ENCODE measurements at places on chromosomes 3 and 15. TPM values are rescaled to one million over a fixed set of nuclear protein-coding genes. Genes with fewer than 3 reads are reported as not detected.
A peak's percentile ranks its signal among the peaks of the same experiment; 100 is the strongest.

GRCh38 chr3:16467393-16467792 is 46.1 kb downstream of the RFTN1 start:
- DNase-seq: no peak

GRCh38 chr3:154844863-154845262 is 235.3 kb upstream of the MME start:
- DNase-seq: no peak

DNA sequence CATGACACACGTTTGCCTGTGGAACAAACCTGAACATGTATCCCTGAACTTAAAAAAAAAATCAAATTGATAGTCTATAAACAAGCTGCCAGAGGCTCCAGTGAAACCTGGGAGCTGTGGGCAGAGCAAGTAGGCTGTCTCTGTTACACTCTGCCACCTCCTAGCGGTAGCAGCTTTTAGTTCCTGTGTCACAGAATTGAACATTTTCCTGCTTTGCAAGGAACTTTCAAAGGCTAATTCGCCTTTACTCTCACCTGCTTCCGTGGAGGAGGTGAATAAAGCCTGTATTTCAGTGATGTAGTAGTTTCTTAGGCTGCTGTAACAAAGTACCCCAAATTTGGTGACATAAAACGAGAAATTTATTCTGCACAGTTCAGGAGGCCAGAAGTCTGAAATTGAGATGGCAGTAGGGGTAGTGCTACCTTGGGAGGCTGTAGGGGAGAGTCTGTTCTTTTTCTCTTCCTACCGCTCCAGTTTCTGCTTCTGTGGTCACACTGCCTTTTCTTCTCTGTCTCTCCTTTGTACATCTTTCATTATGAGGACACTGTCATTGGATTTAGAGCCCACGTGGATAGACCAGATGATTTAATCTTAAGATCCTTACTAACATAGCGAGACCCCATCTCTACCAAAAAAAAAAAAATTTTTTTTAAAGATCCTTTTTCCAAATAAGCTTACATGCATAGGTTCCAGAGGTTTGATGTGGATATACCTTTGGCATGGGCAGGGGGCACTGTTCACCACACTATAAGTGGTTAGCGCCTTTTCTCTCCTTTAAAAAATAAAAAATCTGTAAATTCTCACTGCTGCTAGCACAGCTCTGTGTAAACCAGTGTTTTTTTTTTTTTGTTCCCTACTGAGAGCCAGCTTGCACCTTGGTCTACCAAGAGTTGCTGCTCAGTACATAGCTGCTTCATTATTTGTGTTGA is 25.3 kb downstream of the FBXO22 start:
- no peak for DNase-seq

DNA sequence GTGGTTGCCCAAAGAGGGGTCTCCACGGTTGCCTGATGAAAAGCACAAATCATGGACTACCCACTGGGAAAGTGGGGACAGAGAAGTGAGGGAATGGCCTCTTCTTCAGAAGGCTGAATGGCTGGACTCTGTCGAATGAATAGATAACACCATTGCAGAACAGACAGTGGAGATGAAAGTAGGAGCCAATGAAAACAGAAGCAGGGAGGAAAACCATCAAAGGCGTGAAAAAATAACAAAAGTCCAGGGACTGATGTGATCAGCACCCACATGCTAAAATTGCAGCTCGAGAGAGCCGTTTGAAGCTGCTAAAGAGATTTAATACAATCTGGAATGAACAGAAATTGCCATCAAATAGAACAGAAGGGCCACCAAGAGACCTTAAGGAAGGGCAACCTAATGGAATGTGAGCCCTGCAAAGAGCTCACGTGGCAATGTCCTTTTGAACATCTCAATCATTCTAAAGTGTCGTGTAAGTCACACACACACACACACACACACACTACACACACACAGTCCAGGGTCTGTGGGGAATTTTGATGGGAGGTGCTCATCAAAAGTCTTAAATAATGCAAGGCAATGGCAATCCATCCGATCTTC is 130.9 kb upstream of the ICE2 start:
- no peak for DNase-seq

GRCh38 chr3:171347301-171348039 is 112.7 kb downstream of the TNIK start:
- DNase-seq: no peak

DNA sequence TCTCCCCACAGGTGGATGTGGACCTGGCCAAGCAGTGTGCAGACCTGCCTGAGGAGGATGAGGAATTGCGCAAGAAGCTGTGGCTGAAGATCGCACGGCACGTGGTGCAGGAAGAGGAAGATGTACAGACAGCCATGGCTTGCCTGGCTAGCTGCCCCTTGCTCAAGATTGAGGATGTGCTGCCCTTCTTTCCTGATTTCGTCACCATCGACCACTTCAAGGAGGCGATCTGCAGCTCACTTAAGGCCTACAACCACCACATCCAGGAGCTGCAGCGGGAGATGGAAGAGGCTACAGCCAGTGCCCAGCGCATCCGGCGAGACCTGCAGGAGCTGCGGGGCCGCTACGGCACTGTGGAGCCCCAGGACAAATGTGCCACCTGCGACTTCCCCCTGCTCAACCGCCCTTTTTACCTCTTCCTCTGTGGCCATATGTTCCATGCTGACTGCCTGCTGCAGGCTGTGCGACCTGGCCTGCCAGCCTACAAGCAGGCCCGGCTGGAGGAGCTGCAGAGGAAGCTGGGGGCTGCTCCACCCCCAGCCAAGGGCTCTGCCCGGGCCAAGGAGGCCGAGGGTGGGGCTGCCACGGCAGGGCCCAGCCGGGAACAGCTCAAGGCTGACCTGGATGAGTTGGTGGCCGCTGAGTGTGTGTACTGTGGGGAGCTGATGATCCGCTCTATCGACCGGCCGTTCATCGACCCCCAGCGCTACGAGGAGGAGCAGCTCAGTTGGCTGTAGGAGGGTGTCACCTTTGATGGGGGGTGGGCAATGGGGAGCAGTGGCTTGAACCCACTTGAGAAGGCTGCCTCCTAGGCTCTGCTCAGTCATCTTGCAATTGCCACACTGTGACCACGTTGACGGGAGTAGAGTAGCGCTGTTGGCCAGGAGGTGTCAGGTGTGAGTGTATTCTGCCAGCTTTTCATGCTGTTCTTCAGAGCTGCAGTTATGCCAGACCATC is 8.6 kb downstream of the VPS18 start:
- peak; percentile 44 for DNase-seq

TBC1D5 gene
- 32.4 TPM for polyA plus RNA-seq

NR2E3 gene
- 2.3 TPM for polyA plus RNA-seq

TF gene
- 1.2 TPM for polyA plus RNA-seq

NR1I2 gene
- 0.22 TPM for polyA plus RNA-seq

SPINT1 gene
- 0.93 TPM for polyA plus RNA-seq

FAM174B gene
- polyA plus RNA-seq: 19.5 TPM
